ENCODE measurements at places on chromosomes 4 and X. TPM values are rescaled to one million over a fixed set of nuclear protein-coding genes. Genes with fewer than 3 reads are reported as not detected.

DNA sequence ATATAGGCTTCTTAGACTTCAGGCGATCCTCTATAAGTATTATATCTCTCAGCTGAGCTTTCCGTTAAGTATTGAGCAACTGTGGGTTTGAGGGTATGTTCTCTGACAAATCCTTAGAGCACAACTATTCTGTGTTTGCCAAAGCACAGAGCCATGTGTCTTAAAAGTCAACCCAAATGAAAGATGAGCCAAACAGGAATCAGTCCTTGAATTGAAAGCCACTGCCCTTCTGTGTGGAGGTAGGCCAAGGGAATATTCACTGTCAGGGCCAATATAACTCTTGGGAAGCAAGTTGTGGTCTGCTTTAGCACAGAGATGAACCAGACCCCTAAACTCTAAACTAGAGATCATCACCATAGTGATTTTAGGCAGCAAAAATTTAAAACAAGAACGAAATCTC lies 164.0 kb downstream of the STAG2 start:
- DNase-seq: no peak

GRCh38 chr4:39637586-39638353 lies 895 bp downstream of the SMIM14 start:
- peak; percentile 70 for DNase-seq

DNA sequence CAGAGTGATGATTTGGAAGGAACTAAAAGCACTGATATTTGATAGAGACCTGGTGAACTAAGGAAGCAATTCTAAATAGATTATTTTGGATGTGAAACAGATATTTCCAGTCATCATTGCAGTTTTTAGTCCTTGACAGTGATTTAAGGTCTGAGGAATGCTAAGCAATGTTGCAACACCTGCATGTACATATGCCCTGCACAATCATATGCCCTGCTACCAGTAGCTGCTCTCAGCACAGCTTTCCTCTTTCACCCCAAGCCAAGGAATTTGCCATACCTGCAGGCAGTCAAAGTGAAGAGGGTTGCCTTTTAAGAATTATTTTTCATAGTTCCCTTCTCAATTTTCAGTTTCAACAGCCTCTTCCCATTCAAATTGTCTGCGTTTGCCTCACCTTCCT lies 8.7 kb upstream of the FAM47A start:
- no peak for DNase-seq

DNA sequence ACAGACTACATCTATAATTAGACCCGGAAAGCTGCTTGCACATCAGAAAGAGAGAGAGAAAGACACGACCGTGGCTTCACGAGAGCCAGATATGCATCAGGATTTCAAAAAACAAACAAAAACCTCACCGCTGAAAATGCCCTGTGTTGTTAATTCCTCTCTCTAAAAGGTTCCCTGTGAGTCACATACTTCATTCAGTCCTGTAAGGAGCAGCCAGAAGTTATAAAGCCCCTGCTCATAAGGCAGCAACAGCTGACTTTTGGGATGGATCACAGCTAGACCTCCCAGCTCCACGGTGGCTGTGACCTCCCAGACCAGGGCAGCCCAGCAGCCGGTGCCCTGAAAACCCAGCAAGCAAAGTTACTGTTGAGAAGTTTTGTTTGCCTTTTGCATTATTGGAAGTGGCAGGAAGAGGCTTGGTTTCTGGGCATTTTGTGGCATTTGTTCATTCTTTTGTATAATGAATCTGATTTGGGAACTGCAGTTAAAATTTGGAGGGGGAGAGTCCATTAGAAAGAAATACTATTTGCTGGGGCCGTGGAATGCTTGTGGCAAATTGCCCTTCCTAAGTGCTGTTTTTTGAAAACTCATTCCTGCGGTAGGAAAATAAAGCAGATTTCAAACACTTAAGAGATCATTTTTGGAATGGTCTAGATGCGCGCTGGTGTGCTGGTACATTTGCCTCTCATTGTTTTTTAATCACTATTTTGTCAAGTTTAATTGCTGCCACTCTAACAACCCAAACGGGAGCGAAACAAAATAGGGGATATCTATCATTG lies 520.4 kb downstream of the BCOR start:
- peak; percentile 4 for DNase-seq

DNA sequence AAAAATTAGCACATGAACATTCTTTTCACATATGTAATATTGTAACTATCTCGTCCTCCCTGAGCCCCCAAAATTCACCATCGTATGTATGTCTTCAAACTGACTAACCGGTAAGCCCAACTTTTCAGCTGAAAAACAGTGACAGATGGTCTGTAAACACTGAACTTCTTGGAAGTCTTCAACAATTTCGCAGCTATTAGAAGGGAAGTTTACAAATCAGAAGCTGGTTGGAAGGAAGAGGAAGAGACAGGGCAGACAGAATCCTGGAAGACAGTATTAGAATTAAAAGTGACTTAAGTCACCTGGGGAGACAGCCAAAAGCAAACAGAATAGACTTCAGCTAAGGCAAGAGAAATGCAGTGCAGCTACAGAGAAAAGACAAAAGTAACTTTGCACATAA lies 858.4 kb downstream of the ADGRL3 start:
- DNase-seq: no peak

- peak; percentile 92 for DNase-seq
Measured at GRCh38 chr4:5712517-5712916, 1.5 kb downstream of the EVC start.

GRCh38 chrX:19775830-19776485 lies 111.4 kb downstream of the SH3KBP1 start:
- no peak for DNase-seq

GRCh38 chr4:137124278-137124932 lies 407.9 kb downstream of the PCDH18 start:
- peak; percentile 25 for DNase-seq

DNA sequence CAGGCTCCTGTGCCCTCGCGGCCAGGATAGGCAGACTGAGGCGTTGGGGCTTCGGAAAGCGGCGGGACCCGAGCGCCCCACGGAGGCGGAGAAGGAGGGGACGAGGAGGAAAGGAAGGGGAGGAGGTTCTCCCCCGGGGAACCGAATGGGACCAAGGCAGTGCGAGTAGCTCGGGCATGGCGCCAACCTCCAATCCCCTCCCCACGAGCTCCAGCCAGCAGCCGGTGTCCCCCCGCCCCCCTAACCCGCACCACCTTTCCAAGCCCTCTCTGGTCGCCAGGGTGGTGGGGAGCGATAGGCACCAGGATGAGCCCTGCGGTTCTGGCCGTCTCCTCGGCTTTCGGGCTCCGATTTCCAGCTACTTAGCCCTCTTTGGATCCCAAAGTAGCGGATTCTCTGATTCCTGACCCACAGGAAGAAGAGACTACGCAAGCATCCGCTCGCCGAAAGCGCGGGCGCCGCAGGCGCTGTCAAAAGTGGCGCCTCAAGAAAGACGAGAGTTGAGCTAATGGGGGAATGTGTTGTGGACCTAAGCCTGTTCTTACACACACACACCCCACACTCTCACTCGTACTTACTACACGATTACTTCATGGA lies 15.2 kb upstream of the ZIC3 start:
- peak; percentile 43 for DNase-seq

GRCh38 chr4:54368281-54369265 lies 139.5 kb downstream of the PDGFRA start:
- DNase-seq: no peak

DNA sequence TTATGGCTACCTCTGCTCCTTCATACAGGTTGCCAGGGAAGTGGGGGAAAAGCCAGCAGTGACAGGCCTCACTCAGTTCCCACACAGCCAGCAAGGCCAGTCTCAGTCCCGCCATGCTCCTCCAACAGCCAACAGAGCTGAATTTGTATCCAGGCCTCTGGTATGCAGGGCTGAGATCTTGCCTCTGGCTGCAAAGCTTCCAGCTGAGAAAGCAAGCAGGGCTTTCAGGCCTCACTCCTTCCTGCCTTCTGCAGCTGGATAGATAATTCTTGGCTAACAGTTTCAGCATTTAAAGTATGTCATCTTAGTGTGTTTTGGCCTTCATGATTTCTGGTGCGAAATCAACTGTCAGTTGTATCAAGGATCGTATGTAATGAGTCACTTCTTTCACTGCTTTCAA lies 103.6 kb downstream of the GNL3L start:
- DNase-seq: no peak

GRCh38 chr4:98873059-98873458 lies 55.9 kb downstream of the EIF4E start:
- no peak for DNase-seq

GRCh38 chr4:178205826-178206225 lies 763.6 kb upstream of the AGA start:
- DNase-seq: no peak

- no peak for DNase-seq
Measured at GRCh38 chr4:149751174-149751573, 64.5 kb downstream of the IQCM start.

GRCh38 chr4:123776267-123776666 lies 379.7 kb downstream of the SPRY1 start:
- no peak for DNase-seq

DNA sequence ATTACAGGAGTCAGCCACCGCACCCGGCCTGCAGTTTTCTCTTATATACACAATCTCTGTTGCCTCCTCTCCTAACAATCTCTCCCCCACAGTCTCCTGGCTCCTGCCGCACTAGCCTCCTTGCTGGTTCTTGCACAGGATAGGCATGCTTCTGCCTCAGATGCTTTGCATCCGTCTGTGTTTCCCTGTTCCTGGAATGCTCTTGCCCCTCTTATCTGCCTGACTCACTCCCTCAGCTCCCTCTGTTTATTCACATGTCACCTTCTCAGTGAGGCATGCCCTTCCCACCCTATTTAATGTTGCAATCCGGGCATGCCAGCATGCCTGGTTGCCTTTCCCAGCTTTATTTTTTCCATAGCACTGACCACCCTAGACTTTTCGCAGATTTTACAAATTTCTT lies 161.9 kb downstream of the PHF8 start:
- DNase-seq: peak; percentile 88

DNA sequence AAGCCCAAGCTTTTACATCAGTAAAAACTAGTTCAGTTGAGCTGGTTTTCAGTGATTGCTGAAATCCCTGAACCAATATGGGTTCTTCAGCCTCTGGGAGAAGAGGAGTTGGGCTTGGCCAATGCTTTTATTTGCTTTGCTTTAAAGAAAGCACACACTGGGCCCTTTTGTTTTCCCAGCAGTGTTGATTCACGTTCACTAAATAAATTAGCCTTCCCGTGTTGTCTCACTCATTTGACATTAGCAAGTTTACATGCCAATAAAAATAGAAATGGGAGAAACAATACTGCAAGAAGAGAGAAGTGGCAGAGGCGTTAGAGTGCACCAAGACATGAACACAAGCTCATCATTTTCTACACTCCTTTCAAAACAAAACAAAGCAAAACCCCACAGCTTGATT lies 136.2 kb downstream of the SHROOM3 start:
- no peak for DNase-seq

DNA sequence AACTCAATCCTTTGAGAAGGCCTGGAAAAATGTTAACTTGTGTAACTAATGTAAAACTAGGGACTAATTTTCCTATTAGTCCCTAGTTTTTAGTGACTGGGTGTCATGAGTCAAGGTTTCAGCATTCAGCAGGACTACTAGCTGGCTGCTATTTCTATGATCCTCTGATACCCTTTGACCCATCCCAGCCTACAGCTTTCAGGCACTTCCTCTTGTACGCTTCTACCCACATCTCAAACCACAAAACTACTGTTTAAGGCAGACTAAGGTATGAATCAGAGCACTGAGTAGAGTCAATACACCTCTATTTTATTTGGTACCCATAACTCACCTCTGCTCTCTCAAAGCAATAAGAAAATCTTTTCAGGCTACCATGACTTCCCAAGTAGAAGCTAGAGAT lies 809.6 kb downstream of the PDHA2 start:
- DNase-seq: no peak

DNA sequence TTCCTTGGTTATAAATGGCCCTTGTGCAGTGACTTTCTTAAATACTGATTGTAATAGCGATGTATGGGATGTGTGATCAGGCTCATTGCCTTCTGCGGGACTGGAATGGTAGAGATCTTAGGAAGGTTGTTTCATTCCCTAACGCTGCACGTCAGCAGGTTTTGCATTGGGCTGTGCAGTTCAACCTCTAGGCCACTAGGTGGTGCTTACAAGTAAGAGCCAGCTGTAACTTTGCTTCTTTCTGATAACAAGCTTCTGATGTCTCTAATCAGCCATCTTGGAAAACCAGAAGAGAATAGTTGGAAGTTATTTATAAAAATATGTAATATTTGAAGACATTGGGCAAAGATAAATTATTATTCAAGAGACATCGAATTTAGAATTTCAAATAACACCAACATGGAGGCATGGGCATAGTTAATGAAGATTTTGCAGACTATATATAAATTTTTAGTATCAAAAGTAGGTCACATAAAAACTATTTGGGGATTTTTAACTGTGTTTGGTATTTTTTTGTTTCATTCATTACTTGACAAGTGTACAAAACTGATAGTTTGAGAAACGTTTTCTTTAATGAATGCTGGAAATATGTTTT lies 339.7 kb upstream of the PCDH7 start:
- peak; percentile 2 for DNase-seq

BANK1 gene
- 0.03 TPM for total RNA-seq

SLC9A6 gene
- total RNA-seq: 13.6 TPM

CLDN34 gene
- not detected for total RNA-seq

SLC6A8 gene
- 7.5 TPM for total RNA-seq

CLNK gene
- not detected for total RNA-seq

ANKRD37 gene
- total RNA-seq: 0.97 TPM

USP9X gene
- 34.1 TPM for total RNA-seq

SLC38A5 gene
- total RNA-seq: 3.5 TPM

ADAMTS3 gene
- total RNA-seq: 1.6 TPM

FGFR3 gene
- 0.46 TPM for total RNA-seq

TCEANC gene
- 2.2 TPM for total RNA-seq

PRSS12 gene
- total RNA-seq: 10.9 TPM

ETDA gene
- total RNA-seq: not detected

All from Daoy (cell line).